NCI-H2227 treated with DMSO at 0.1 percent for 48 hours (cell line): ENCODE measurements at places on chromosomes 4 and X.

DNA sequence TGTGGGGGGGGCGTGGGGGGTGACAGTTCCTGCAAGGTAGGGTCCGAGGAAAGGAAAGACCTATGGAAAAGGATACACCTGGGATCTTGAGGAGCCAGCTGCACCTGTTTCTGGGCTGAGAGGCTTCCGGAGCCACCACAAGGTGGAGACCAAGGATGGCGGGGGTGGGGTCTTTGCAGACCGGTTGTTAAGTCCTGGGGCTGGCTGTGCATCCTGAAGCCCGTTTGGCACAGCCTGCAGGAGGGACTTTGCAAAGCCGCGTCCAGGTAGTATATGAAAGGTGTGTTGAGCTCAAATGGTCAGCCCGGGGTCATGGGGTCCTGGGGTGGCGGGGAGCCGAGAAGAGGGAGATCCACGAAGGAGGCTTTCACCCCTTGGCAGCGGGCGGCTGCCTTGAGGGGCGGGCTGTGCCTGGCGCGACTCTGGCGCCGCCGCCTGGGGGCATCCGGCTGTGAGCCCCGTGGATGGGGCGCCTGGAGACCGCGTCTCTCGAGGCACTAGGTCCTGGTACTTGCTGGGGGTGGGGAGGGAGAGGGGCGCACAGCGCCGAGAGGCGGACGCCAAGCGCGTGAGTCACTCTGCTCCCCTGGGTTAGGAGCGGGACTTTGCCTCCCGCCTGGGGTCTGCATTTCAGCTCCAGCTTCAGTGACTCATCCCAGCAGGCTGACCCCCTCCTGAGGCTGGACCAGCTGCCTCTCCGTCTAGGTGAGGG, 58.2 kb upstream of the DYNLT3 start:
- peak; percentile 72 for DNase-seq

DNA sequence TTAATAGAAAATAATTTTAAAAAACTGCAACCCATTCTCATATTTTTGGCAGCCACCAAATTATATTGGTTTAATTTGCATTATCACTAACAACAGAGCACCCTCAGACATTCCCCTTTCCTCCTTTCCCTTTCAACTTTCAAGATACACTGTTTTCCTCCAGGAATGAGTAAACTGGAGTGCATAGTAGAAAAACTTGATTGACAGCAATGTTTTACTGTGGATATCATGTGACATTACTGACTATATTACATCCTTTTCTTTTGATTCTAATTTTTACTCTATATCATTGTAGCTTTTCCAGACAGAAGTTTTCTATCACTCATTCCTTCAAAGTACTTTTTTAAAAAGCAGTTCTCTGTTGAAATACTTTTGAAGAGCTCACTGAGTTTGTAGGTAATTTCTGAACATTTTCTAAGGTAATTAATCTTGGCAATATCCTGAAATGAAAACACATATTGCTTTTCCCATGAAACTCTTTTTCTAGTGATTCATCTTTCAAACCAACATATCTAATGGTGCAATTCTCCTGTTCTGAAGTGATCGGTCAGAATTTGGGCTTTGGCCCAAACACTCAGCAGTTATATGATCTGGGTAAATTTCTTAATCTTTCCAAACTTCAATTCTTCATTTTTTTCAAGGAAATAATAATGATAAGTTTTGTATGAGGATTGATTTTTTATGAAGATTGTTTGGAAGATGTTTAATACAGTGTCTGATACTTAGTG, 920.4 kb upstream of the EPHA5 start:
- DNase-seq, result no peak

DNA sequence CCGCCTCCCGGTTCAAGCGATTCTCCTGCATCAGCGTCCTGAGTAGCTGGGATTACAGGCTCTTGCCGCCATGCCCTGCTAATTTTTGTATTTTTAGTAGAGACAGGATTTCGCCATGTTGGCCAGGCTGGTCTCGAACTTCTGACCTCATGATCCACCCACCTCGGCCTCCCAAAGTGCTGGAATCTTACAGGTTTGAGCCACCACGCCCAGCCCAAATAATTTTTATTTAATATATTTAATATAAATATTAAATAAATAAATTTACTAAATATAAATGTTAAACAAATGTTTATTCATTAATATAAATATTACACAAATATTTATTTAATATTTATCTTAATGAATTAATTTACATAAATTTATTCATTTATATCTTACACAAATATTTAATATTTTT, 120.2 kb downstream of the SHOX start:
- no peak for DNase-seq

DNA sequence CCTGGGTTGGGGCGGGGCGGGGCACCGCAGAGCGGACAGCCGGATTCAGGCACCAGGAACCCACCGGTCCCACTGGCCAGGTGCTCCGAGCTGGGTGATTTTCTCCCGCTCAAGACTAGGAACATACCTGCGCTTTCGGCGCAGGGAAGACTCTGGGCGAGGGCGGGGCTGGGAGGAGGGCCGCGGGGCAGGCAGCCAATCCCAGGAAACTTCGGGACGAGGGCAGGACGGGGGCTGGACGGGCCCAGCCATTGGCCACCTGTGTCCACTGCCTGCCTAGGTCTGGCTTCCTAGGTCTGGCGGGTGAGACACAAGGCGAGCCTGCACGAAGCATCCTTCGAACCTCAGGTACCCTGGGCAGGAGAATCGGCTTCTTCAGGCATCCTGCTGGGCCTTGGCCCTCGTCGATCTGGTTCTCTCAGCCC, 274 bp upstream of the ERVMER34-1 start:
- peak; percentile 26 for DNase-seq

DNA sequence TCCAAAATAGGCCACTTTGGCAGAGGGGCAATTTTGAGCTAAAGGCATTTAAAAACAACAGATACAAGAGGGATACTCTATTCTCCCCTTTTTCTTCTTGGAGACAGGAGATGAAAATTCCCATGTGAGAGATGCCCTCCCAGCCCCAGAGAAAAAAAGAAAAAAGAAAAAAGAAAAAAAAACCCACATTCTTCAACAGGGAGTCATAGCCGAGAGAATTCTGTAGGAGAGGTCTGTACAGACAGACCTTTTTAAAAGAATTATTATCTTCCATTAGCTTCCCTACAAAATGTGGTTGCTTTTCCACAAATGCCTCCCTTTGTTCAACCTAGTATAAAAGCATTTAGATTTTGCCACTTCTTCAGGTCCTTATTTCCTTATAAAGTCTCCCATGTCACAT, 89.9 kb downstream of the SPCS3 start:
- no peak for DNase-seq

- no peak for DNase-seq
Measured at GRCh38 chr4:99300934-99301333, 10.1 kb upstream of the ADH1A start.

DNA sequence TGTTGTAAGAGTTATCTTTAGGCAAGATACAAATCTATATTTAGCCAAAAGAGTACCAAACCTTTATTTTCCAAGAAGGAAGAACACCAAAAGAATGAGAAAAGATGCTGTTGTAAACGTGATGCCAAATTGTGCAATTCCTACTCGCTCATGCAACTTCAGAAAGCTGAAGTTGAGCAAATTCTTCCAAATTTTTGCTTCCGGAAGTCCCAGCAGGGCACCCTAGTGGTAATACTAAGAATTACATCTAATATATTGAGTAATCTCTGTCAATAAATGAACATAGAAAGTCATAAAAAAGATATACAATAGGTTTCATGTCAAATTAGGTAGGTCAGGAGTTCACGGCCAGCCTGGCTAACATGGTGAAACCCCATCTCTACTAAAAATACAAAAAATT, 36.0 kb upstream of the SMARCAD1 start:
- DNase-seq, result no peak

GRCh38 chr4:19026281-19026680, 1004.7 kb upstream of the LCORL start:
- peak; percentile 37 for DNase-seq

GRCh38 chrX:144297221-144297620, 413.4 kb downstream of the UBE2NL start:
- no peak for DNase-seq

DNA sequence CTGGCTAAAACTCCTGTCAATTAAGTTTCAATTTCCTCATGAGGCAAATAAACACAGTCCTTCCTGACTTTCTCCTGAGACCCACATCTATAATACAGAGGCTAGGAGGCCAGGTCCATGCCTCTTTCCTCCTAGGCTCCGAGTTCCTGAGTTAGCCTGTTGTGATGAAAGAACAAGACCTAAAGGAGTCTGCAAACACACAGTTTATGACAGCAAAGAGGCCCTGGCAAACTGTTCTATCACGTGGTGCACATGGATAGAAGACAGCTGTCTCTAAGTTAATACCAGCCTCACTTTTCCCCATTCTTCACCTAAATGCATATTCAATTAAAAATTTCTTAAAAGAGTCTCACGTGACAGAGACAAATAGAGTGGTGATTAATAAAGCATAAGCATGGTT, 145.2 kb downstream of the TET2 start:
- no peak for DNase-seq

- no peak for DNase-seq
Measured at GRCh38 chr4:23884261-23884660, 5.6 kb downstream of the PPARGC1A start.

DNA sequence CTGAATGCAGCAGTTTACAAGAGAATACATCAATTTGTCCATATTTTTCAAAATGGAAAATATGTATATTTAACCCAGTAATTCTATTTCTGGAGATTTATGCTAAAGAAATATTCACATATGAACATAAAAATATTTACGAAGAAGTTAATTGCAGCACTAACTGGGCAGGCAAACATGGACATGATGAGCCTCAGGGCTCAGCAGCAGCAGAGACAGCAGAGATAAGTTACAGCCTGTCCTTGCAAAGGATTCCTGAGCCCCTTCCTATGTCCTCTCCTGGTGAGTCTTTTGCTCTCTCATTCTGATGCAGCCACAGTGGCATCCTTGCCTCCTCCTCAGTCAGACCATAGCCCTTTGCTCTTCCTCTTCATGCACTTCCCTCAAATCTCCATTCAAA, 680.6 kb upstream of the CPEB2 start:
- DNase-seq, result no peak

GRCh38 chr4:128525387-128525786, 237.8 kb upstream of the PGRMC2 start:
- DNase-seq, result no peak

- DNase-seq, result peak; percentile 24
Measured at GRCh38 chr4:78644744-78645330, 93.3 kb downstream of the ANXA3 start.

DNA sequence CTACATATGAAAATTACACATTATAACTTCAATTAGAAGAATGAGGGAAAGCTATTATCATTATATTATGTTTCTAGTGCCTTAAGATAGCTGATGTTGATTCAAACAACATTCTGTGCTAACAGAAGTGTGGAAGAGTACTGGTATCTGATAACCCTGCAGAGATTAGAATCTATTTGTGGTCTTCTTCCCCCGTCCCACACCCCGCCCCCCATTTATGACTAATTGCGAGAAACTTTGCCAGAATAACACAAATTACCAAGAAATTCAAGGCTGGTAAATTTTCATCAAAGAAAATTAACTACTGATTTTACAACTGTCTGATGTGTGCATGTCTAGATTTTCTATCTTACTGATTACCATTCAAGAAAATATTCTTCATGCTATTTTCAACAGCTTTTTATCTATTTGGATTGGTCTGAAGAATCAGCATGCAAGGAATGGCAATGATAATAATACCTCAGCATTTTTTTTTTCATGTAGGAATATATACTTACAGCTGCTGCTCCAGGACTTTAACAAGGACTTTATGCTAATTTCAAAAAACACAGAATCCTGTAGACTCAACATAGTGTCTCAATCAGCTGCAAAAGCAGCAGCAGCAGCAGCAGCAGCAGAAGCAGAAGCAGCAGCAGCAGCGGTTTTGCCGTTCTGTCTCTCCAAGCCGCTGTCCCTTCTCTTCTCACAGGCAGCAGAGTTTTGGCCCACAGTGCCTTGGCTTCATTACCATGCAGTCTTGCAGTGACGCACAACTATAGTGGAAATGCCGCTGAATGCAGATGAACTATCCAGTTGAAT, 126.7 kb downstream of the FRYL start:
- peak; percentile 4 for DNase-seq

DNA sequence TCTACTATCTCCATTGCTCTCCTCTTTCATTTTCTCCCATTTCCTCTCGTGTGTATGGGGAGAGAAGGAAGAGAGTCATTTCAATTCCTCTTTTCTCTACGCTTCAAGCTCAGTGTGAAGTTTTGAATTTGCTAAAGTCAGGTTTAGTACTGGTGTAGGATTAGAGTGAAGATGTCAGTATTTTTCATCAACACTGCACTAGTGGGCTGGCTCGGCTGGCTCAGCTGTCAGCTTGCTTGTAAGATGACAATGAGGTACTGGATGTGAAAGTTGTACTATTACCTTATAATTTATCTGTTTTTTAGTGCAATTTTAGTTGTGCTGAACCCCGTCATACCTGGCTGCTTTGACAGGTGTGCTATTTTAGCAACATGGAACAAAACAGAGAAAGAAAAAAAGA, 2.1 kb upstream of the SH2D1A start:
- no peak for DNase-seq

DNA sequence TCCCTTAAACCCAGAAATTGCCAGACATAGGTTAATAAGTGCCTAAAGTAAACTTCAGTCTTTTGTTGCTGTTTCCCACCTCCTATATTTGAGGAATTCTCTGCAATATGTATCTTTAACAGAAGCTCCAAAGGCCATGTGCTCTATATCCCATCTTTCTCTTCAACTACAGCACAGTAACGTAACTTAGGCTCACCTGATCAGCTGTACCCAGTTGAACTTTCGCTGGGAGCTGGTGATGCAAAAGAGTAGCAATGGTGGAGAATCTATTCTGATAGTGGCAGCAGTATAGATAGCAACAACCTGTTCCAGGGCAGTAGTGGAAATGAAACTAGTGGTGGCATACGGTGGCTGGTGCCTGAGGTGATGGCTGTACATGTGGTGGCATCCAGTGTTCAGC, 33.2 kb upstream of the YTHDC1 start:
- DNase-seq, result no peak

DNA sequence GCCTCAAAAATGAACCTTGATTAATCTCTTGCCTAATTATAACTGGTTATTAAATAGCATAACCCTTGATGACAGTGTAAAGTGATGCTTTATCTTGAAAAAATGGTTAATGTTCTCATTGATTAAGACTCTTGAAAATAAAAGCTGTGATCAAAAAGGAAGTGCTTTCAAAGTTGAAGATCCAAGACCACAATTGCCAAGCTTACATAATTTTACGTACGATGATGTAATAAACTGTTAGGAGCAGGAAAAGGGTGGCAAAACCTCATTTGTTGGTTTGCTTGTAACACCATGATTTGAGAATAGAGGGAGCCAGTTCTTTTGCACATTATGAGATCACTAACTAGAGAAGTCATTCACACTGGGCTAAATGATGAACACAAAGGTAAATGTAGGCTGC, 322.2 kb downstream of the ADGRL3 start:
- DNase-seq, result no peak

DNA sequence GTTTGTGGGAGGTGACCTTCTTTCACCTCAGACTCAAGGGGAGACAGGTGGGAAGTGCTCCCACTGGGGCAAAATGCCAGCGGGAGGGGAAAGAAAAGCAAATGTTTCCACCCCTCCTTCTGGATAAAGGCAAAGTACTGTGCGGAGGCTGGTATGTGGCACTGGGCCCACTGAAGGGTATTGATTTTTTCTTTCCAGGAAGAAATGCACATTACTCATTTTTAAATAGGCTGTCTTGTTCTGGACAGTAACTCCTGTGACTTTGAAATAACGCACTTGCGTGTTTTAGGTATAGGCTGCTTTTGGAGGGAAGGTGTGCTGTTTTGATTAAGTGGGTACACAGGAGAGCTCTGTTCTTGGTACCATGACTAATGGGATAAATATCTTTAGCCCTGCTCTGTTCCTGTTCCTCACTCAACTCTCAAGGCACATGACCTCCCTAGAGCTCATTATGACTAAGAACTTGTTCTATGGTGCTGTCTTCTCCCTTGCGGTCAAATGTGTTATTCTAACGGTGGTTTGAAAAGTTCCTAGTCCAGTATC, 40.7 kb upstream of the MBTPS2 start:
- DNase-seq, result peak; percentile 83
